Activated CD4-positive, alpha-beta memory T cell treated with anti-CD3 and anti-CD28 coated beads, Interleukin-2, amount 10 ng/mL, durations not matched to agents 7 days and 5 days (primary cell): ENCODE measurements at places on chromosomes 2 and 18.

- no peak for DNase-seq
Observed at GRCh38 chr2:24779116-24779515, 14.1 kb downstream of the PTRHD1 start.

- DNase-seq = no peak
Observed at GRCh38 chr2:37612382-37612781, 59.1 kb downstream of the CDC42EP3 start.

DNA sequence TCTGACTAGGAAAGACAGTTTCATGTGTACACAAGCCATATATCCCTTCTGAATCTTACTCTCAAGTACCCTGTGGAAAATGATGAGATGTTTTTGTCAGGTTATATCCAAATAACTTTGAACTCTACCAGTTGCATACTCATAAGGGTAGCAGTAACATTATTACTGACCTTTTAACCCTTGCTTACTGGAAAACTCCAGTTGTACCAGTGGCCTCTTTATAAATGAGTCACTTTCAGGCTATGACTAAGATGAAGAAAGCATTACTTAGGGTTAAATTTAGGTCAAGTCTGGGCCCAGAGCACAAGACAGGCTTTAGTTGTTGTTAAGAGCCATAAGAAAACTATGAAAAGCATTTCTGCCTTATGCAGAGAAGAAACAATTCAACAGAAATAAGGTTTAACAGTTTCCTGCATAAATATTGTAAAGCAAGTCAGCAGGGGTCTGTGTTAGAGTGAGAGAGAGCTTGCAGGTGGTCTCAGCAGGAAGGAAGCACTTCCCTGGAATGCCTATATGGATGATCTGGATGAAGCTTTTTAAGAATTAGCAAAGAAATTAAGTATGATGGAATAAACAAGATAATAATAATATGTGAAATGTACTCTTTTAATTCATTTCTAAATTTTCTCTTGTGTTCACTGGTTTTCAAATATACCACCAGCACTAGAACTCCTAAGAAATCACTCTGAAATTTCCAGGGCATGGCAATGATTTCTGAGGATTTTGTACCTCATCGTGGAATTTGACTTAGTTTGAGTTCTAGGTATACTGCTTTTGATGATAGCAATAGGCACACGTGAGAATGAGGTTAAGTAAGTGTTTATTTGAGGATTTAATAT is 126.6 kb downstream of the UBE2E3 start:
- DNase-seq = peak; percentile 40

- DNase-seq = no peak
Observed at GRCh38 chr2:85148190-85148589, 15.0 kb downstream of the TCF7L1 start.

DNA sequence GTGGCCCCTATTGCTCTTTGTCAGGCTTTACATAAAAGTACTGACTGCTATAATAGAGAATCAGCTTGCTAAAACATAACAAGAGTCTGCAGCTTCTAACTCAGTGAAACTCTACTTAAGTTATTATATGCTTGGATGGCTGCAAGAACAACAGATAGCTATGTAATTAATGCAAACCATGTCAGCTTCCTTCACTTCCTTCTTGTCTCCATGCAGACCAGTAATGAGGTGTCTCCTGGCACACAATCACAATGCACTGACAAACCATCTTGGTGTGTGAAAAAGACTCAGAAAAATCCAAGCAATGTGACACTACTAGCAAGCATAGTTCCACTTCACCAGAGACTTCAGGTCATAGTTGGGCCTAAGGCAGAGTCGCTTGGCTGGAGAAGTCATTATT is 2068.9 kb upstream of the PIK3C3 start:
- DNase-seq = no peak

GRCh38 chr18:25230658-25231326 is 121.2 kb downstream of the ZNF521 start:
- DNase-seq = no peak

GRCh38 chr2:188570370-188570769 is 278.7 kb downstream of the GULP1 start:
- no peak for DNase-seq

GRCh38 chr2:70501215-70501614 is 52.4 kb downstream of the TGFA start:
- DNase-seq = no peak

DNA sequence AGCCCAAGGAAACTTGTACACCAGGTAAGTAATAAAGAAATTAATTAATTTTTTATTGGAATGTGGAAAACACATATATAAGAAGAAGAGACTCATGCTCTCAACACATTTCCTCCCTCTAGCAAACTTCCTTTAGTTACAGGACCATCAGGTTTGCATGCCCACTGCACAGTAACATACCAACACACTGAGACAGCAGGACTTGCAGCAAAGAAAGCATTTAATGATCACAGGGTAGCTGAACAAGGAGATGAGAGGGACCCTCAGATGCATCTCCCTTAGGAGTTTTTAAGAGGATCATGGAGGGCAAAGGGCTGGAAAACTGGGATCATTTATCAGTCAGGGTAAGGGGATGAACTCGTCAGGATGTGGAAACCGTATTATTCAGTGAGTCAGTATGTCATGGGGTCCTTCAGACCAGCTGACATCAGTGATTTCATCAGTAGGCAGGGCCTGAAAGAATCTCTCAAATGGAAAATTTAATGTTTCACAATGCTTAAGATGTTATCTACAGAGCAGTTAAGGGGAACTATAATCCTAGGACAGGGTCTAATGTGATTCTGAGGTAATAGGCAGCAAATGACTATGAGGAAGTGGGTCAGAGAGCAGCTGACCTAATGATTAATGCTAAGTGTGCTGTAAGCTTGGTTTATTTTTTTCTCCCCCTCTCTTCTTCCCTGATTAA is 193.8 kb upstream of the RND3 start:
- no peak for DNase-seq

GRCh38 chr18:60197671-60198462 is 174.7 kb downstream of the MC4R start:
- no peak for DNase-seq

- DNase-seq = no peak
Observed at GRCh38 chr18:48672671-48673340, 134.0 kb downstream of the CTIF start.

DNA sequence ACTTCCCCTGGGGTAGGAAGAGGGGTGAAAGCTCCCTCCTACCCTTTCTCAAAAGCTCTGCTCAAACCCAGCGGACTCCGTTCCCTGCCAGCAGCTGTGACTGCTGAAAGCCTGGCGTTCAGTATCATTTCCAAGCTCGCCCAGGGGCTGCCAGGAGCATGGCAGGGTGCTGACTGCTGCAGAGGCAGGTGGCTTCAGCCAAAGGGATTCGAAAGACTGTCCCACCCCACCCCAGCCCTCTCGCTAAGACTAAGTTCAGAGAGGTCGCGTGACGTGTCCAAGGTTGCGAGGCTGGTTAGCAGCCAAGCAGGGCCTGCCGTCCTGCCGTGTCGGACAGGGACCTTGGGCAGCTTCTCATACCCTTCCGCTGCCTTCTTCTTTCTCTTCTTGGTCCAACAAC is 72.3 kb upstream of the RAB12 start:
- no peak for DNase-seq

DNA sequence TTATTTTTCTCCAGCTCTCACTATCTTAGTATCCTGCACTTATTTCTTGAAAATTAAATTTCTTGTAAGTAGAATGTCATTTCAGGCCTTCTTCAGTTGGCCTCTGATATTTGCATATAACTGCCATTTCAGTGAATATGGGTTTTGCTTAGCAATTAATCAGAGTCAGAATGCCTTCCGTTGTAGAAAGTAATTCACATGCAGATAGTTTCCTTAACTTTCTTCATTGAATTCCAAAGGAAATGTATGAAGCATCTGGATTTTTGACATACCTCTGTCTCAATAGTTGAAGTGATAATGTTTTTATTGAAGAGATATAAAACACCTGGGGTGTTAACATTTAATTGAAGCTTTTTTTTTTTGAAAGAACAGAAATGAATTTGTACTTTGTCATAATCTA is 914.1 kb upstream of the NXPH2 start:
- no peak for DNase-seq

- no peak for DNase-seq
Observed at GRCh38 chr2:84902526-84902925, 2.9 kb upstream of the TMSB10 start.

DNA sequence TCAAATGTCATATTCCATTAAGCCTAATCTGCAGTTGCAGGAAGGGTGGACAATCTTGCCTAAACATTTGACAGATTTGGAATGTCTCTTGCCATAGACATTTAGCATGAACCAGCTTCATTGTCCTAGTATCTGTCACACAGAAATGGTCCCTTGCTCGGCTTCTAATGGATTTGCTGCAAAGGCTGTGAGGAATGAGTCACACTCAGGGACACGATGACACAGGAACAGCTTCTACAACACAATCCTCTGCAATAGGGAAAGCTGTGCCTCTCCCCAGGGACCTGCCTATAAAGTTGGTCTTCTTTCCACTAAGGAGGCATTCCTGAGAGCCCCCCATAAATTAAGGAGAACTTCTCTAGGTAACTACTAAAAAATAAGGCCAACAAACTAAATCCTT is 155.1 kb upstream of the L3MBTL4 start:
- DNase-seq = no peak

DNA sequence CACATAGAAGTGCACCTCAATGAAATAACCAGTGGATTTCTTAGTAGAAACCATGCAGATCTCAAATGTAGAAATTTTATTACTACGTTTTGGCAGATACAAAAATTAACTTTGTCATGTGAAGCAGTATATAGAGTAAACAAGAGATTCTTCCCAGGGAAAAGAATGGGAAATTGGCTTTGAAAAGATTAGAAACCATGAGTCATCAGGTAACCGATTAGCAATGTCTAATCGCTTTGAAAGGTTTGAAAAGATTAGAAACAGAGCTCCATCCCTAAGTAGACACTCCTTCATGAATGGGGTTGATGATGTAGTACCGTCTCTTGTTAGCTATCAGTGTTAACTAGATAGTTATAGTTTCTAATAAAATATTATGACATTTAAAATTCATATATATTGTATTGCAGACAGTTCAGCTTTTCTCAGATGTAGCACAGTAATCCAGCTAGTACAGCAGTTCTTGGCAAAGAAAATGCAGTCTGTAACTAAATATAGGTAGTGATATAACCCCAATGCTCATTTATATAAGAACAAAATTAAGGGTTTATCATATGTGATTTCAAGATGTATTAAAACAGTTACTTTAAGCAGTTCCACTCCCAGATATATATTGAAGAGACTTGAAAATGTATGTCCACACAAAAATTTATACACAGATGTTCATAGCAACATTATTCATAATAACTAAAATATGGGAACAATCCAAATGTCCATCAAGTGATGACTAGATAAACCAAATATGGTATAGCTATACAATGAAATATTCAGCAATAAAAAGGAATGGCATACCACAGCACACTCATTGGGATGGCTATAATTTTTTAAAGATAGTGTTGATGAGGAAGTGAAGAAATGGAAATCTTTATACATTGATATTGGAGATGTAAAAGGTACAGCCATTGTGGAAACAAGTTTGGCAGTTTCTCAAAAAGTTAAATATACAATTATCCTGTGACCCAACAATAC is 113.9 kb downstream of the PTPN4 start:
- DNase-seq = no peak

- no peak for DNase-seq
Observed at GRCh38 chr2:203177361-203177760, 61.5 kb upstream of the CYP20A1 start.

- DNase-seq = peak; percentile 72
Observed at GRCh38 chr2:26346454-26347053, at the start of gene ADGRF3. Gene ADGRF3 (minus strand): TSS chr2:26346789. CDS start chr2:26346234, 555 bp downstream.

- DNase-seq = peak; percentile 80
Observed at GRCh38 chr2:231714639-231715498, 6.5 kb downstream of the PTMA start.

DNA sequence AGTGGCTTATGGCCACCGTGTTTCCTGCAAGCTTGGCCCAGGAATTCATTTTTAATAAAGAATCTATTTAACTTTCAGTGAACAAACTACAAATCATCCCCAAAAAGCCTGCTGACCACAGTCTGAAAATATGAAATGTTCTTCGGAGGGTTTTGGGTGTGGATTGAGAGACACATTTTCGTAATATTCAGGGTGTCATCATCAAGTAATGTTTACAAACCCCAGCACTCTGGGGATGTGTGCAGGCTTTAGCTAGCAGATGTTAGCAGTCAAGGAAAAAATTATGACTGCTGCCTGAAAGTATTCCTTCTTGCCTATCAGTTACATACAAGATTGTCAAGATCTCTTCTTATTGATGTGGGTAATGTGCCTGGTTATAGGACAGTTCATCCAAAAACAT is 143.9 kb upstream of the FN1 start:
- DNase-seq = no peak

DNA sequence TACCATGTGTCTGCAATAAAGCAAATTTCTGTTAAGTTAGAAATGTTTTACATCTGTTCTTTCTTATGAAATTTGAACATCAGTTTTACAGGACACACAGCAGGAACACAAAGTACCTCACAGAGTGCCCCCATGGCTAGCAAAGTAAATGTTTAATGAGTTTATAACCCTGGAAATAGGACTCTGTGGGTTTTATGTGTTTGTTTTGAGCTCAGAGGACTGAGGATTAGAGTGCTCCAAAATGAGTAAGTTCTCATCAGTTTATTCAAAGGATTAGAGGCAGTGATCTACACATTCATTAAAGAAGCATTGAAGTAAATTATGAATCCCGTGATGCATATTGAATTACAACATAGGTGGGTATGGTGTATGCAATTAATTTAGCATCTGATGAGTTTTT is 281.8 kb downstream of the GULP1 start:
- DNase-seq = no peak

DNA sequence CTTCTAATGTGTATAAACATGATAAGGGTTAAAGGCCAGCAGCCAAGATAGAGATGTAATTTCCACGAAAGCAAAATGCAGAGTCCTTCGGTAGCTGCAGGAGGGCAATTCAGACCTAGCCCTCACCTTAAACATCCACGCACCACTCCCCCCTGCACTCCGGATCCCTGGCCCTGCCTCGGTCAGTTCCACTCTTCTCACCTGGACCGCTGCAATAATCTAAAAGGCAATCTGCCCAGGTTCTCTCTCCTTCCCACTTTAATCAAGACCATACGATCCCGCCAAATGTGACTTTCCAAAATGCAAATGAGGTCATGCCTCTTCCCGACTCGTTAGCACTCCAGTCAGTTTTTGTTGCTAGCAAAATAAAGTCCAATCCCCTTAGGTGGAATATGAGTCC is 485.2 kb downstream of the EIPR1 start:
- no peak for DNase-seq

- no peak for DNase-seq
Observed at GRCh38 chr2:113221846-113222245, 48.1 kb downstream of the PSD4 start.
